ENCODE measurements at places on chromosomes 5 and 9.

DNA sequence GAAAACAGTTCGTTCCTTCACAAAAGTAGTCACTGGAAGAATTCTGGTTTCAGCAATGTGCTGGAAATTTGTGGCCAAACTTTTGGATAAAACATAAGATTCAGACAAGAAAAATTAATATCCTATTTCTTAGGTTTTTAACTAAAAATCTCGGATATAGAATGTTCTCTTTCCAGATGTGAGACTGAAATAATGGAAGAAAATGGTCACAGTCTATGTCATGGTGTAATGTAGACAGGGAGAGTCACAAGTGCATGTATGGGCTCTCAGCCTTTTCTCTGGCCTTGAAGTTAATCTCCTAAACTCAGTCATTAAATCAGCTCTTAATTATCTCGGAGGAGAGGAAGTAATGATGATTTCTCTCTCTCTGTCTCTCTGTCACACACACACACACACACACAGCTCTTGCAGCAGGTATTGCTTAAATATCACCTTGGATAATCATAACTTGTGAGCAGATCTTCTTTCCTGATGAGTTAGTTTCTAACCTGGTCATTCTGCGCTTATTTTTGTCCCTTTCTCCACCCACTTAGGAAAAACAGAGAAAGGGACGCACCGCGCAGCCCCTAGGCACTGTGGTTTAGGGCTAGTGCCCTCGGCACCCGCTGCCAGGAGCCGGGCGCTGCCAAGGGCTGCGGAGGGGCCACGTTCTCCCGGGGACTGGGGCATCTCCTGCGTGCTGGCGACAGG is 672 bp upstream of the ITGA2 start:
- DNase-seq, result peak; percentile 60

GRCh38 chr5:8756498-8757084 is 789.3 kb downstream of the SEMA5A start:
- peak; percentile 57 for DNase-seq

- no peak for DNase-seq
These were observed 214.1 kb upstream of the MEF2C start for GRCh38 chr5:89097103-89097502.

- no peak for DNase-seq
These were observed 701.7 kb downstream of the CETN3 start for GRCh38 chr5:89707891-89708290.

GRCh38 chr5:130198927-130199326 is 294.7 kb downstream of the CHSY3 start:
- peak; percentile 52 for DNase-seq

GRCh38 chr5:61866930-61867329 is 439.1 kb upstream of the KIF2A start:
- DNase-seq, result peak; percentile 76

DNA sequence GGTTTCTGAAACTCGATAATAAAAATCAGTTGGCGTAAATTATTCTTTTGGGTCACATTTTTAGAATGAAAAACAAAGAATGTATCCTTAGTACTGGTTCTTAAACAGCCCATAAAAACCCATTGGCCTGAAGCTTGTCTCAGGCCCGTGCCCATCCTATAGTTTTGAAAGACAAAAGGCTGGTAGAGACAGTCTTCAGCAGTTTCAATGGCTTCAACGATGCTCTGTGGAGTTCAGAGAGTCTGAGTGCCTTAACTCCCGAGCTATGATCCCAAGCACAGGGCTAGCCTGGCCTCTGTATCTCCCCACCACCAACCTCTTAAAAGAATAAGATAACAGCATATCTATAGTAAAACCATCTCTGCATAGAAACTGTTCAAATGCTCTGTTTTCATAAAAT is 595.0 kb downstream of the CDH12 start:
- no peak for DNase-seq

DNA sequence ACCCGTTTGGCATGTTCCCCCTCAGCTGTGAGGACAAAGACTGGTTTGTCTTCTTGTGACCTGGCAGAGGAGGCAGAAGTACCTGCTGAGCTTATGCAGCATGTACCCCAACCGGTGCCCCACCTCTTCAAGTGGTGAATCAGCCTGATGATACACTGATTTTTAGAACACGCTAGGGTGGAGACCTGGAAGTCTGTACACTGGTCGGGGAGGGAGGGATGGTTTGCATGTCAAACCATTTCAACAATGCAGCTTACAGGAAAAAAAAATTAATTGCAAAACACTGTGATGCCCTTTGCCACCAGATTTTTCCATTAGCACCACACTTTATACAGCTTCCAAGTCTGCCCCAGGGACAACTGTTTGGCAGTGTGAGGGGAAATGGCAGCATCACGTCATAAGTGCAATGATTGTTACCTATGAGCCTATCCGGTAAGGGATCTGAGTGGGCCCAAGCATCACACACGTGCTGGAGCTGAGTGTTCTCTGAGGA is 155.1 kb upstream of the DMRT1 start:
- DNase-seq, result no peak

DNA sequence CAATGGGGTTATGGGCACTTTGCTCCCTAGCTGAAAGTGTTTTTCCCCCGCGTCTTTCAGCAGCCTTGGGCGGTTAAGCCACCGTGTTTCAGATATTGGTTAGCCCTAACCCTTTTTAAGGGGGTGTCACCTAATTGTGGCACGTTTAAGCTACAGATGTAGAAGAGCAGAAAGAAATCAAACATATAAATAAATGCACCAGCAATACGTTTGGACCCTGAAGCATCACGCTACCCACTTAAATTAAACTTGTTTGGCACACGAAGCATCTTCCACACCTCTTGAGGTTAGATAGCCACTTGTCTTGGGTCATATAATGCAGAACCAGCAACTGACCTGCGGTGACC is 768 bp downstream of the YTHDC2 start:
- peak; percentile 42 for DNase-seq

- no peak for DNase-seq
These were observed 441.8 kb upstream of the RIOK2 start for GRCh38 chr5:97624886-97625285.

All from DMS53 (cell line).